ENCODE measurements at places on chromosomes 6 and 20.

GRCh38 chr6:149080511-149080910 is 237.0 kb upstream of the TAB2 start:
- DNase-seq, result no peak

DNA sequence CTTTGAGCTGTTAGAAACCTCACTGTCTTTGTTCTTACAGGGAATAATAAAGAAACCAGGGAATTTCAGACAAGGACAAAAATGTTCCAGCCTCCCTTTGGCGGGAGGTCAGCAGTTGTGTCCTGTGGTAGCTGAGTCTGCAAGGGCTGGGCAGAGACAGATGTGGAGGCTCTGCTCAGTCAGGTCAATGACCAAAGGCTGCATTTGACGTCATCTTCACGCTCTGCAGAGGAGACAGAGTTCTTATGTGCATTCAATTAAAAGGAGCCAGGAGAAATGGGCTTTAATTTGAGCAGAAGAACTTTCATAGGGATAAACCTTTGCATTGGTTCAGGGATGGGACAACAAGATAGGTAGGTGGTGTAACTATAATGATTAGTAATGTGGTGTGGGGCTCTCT is 45.1 kb upstream of the FOXA2 start:
- no peak for DNase-seq

- DNase-seq, result no peak
Measured at GRCh38 chr6:96075826-96076225, 60.1 kb downstream of the FUT9 start.

DNA sequence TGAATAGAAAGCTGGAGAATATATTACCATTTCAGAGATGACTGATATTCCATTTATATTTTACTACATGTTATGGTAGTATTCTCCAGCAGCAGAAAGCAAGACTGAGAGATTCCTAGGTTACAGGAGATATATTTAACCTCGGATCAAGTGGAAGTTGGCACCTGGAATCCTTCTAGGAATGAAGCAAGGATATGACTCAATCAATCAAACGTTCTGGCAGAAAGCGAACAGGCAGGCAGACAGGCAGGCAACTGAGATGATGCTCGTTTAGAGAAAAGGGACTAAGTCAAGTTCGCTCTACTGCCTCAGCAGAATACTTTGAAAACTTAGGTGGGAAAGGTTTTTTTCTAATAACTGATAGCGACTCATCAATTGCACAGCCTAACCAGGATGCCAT is 46.2 kb downstream of the PAK5 start:
- DNase-seq, result no peak

DNA sequence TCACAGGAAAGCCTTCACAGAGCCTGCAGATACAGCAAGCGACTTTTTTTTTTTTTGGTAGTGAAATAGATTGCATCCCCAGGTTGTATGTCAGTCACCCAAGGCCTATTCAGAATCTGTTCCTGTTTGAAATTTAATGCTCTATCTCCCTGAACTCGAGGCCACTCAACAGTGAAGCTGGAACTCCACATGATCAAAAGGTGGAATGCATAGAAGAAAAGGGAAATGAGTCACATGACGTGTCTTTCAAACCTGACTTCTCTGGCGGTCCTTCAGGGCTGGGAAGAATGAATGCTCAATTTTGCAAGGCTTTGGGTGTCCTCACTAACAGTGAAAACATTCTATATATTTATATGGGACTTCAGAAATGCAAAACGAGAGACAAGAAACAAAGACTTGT is 88.4 kb upstream of the B3GAT2 start:
- no peak for DNase-seq

- no peak for DNase-seq
Measured at GRCh38 chr20:58638467-58639181, 12.5 kb upstream of the STX16 start.

DNA sequence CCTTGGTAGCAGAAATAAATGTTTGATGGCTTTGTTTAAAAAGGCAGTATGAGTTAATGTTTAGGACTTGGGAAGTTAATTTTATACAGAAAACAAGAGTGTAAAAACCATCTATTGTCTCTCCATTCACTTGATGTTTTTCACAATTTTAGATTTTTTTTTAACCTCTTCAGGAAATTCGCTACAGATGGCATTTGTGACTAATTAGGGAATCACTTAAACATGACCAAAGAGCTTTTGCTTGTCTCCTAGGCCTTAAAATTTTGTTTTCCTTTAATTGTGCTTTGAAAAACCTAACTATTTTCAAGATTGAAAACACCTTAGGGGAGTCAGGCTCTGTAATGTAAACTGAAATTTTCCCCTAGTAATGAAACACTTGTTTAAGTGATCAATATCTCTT is 17.3 kb downstream of the TULP4 start:
- no peak for DNase-seq

DNA sequence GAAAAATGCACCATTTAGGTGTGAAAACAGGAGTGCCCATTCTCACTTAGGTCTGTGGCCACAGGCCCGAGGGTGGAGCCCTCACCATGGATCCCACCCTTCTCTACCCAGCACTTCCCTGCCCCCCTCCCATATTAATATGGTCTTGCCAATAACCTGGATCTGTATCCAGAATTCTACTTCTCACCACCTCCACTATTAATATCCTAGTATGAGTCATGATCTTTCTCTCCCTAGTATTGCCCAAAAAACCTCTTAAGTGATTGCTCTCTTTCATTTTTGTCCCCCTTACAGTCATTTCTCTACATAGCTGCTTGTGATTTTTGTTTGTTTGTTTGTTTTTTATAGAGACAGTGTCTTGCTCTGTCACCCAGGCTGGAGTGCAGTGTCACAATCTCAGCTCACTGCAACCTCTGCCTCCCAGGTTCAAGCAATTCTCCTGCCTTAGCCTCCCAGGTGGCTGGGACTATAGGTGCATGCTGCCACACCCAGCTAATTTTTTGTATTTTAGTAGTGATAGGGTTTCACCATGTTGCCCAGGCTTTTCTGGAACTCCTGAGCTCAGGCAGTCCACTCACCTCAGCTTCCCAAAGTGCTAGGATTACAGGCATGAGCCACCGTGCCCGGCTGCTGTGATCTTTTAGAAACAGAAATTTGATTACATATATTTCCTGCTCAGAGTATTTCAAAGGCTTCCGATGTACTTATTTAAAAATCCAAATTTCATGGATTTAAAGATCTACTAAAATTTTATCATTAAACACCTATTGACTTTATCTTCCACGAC is 24.5 kb upstream of the TRDN start:
- no peak for DNase-seq

- DNase-seq, result no peak
Measured at GRCh38 chr20:42611889-42612837, 577.5 kb downstream of the PTPRT start.

DNA sequence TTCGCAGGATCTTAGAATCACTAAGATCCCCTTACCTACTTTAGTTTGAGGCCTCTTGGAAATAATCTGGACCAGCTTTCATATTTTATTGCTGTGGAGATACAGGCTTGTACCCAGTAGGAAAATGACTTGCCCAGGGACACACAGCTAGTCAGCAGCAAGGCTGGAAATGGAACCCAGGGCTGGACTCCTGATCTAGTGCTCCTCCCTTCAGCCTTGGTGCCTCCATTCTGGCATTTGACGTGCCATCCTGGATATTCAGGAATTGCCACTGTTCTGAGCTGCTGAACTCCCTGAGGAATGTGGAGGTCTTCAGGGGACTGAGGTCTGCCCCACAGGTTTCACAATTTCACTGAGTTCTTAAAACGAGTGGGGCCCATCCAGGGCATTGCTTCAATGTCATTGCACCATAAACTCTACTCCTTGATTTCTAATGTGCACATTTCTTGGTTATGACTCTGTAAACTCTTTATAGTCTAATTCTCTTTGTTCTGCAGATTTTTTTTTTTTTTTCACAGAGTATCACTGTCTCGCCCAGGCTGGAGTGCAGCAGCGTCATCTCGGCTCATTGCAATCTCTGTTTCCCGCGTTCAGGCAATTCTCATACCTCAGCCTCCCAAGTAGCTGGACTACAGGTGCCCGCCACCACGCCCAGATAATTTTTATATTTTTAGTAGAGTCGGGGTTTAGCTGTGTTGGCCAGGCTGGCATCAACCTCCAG is 26.7 kb upstream of the CDKN1A start:
- DNase-seq, result no peak

DNA sequence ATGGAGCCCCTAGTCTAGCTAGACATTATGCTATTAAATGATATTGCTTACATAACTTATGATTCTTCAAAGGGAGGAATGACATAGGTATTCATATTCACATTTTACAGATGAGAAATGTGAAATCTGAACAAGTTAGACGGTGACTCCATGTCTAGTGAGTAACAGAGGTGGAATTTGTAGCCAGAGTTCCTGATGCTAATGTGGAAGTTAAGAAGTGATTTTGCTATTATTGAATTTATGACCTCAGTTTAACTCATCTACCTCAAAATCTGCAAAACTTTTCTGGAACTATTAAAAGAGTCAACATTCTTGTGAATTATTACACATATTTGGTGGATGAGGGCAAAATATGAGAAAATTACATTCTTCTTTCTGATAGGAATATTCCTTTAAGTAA is 347.6 kb upstream of the MMS22L start:
- DNase-seq, result no peak

DNA sequence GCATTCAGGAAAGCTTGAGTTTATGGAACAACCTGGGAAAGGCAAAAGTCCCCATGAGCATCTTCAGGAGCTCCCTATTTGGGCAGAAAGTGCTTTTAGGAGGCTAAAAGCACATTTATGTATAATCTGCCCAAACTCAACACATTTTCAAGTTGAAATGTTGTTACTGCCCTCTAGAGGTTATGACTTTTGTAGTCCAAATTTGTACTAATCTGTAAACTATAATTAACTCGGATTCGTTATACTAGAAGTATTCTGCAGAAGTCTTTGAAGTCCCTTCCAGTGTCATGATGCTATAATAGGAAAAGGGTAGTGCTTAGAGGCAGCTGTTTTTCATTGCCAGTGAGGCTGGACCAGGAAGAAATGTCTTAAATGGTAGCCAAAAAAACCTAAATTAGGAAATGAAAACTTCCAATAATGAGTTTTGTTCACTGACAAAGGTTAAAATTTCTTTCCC is 44.8 kb upstream of the EMILIN3 start:
- DNase-seq, result no peak

- DNase-seq, result no peak
Measured at GRCh38 chr20:34334654-34335407, 28.2 kb upstream of the ITCH start.

GRCh38 chr6:151679081-151679480 is 128.4 kb upstream of the ESR1 start:
- no peak for DNase-seq

- no peak for DNase-seq
Measured at GRCh38 chr6:7144872-7145584, 37.3 kb downstream of the RREB1 start.

GRCh38 chr20:49381558-49382493 is 100.6 kb downstream of the KCNB1 start:
- no peak for DNase-seq

DNA sequence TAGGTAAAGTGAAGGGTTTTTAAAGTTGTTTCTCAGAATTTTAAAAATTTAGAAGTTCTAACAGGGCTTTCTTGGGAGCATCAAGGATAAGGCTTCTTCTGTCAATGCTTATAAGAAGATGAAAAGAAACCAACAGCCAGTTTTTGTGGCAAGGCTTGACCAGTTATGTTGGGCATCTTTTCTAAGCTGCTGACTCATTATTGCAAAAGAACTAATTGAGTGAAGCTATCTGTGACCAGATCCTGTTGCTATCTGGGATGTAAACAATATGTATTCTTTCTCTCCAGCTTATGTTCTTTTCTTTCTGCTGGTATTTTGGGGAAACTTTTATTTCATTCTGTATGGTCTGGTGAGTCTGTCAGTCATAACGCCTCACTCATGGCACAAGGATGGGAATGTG is 643.8 kb downstream of the HDGFL1 start:
- no peak for DNase-seq

DNA sequence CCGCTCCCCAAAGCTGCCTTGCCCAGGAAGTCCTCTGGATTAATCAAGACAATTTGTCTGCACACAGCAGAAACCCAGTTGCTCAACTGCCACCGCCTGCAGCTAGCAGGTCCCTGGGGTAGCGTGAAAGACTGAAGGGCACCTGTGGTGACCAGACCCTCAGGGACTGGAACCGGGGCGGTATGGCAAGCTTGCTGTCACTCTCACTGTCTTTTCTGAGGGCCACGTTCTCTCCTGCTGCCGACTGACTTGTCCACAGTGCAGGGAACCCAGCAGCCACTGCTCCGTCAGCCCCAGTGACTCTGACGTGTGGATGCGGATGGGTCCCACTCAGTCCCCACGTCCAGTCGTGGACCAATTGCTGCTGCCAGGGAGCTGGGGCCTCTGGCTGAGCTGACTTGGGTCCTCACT is 72.8 kb upstream of the PMEPA1 start:
- no peak for DNase-seq

- no peak for DNase-seq
Measured at GRCh38 chr6:129623008-129623732, 86.8 kb downstream of the ARHGAP18 start.

DNA sequence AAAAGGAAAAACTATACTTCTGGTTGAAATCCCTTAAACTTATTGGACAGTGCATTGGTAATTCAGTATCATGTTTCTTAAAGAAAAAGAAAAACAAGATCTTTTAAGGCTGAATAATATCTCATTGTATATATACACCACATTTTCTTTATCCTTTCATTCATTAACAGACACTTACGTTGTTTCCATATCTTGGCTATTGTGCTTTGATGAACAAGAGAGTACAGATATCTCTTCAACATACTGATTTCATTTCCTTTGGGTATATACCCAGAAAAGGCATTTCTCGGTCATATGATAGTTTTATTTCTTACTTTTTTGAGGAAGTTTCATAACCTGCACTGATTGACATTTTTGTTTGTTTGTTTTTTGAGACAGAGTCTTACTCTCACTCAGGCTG is 281.5 kb downstream of the SLC35F1 start:
- DNase-seq, result no peak

DNA sequence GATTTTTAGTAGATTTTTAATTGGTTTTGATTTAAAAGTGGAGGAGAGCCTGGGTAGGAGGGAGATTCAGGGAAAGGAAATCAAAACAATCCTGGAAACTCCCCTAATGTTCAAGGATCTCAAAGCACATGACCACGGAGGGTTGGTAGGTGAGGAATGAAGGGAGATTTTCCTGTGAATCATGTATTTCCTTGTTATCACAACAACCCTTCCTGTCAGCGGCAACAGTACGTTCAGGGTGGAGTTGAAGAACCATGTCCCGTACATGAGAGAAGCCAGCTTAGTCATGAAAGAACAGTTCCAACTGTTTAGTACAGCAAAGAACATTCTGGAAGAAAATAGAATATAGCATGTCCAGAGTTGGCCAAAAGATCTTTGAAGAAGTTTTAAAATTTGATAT is 79.4 kb upstream of the SCAF8 start:
- DNase-seq, result no peak

DNA sequence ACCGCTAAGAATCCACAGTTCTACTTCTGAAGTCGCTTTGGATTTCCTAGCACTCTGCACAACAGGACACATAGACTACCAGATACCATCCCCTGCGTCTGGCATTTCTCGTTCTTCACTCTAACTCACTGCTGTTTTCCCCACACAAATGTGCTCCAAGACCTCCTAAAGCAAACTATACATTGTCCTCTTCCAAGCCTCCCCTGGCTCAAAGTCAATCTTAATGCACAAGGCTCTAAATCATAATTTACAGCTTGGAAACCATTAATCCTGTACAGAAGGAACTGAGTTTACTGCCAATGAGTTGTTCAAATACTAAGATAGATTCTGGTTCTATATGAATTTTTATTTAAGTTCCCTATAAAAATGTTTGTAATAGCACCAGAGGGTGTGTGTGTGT is 128.5 kb downstream of the HIVEP2 start:
- DNase-seq, result no peak
